ENCODE measurements at places on chromosomes 12 and 14.

DNA sequence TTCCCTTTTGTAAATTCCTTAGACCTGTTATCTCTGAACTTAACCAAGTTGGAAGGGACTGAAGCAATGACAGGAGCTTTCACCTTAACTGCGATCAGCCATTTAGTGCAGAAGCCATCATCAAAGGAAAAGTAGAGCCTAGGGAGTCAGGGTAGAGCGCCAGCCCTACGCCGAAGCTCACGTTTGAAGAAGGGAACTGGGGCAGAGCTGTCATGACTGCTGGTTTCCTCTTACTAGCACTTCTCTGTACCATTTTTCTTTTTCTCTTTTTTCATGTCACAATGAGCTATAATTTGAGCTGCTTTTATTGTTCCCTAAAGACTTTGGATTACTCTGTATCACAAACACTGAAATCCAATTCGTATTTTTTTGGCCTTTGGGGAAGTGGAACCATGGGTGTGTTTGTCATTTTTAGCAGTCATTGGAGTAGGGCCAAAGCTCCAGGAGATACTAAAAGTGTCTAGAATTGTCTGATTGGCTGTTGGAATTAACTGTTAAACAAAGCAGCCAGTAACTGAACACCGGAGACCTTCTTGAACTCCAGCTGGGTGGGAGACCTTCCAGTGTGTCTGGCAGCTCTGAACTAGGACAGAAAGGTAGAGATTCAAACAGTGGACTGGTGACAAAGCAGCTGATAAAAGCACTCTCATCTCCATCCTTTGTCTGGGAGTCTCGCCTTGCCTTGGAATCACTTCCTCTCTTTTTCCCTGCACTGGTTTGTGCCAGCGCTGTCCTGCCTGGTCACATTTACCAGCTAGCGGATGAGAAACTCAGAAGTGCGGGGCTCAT, 9.1 kb downstream of the MTRFR start:
- DNase-seq, result peak; percentile 44

DNA sequence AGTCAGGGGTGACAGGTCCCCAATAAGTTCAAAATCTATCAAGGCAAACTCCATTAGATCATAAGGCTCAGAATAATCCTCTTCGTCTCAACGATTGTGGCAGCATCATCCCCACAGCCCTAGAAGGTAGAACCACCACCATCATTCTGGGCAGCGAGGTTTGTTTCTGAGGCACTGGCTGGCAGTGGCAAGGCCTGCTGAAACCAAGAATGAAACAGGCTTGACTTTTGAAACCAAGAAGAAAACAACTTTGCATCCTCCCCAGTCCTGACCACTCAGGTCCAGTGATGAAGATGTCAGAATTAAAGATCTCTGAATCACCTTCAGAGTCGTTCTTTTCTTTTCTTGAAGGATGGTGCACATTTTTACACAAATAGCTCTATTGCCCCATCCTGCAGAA, 152.6 kb upstream of the SYT1 start:
- no peak for DNase-seq

DNA sequence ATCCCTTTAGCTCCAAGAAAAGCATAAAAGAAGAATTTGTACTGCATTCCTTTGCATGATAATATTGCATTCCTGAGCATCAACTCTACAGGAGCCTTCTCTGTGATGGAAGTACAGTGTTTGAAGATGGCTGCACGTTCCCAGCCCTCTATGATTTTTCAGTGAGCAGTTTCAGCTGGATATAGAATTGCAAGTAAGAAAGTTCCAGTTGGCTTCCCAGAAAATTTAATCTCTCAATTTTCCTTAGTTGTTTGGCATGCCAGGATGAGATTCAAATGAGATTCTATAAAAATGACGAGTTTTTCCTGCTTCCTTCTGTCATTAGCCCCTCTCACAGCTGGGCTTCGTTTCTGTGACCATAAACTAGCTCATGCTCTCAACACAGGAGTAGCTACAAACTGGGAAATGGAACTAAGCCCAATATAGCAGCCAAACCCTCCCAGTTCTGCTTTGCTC, 109.9 kb downstream of the TTC8 start:
- no peak for DNase-seq

DNA sequence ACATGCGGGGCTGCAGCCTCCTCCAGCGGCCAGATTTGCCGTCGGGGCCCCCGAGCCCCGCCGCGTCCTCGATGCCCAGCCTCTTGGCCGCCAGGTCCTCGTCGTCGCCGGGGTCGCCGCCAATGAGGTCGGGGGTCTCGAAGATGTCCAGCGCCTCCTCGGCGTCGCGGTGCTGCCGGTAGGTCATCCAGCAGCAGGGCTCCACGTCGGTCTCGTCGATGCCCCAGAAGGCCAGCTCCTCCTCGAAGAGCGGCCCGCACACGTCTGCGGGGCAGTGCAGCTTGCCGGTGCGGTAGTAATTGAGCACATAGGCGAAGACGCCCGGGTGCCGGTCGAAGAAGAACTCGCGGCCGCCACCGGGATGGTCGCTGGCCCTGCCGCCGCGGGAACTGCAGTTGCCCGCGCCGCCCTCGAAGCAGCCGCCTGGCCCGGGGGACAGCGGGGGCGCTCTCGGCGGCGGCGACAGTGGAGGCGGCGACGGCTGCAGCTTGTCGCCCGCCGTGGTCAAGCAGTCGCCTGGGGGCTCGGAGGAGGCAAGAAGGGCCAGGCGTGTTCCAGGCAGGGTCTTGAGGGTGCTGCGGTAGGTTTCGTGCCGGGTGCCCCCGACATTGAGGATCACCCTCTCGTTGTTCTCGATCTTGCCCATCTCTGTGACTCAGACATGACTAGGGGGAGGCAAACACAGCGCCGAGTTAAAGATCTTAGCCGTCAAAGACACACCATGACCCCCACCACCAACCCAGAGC, 2.1 kb downstream of the KCNC2 start:
- no peak for DNase-seq

DNA sequence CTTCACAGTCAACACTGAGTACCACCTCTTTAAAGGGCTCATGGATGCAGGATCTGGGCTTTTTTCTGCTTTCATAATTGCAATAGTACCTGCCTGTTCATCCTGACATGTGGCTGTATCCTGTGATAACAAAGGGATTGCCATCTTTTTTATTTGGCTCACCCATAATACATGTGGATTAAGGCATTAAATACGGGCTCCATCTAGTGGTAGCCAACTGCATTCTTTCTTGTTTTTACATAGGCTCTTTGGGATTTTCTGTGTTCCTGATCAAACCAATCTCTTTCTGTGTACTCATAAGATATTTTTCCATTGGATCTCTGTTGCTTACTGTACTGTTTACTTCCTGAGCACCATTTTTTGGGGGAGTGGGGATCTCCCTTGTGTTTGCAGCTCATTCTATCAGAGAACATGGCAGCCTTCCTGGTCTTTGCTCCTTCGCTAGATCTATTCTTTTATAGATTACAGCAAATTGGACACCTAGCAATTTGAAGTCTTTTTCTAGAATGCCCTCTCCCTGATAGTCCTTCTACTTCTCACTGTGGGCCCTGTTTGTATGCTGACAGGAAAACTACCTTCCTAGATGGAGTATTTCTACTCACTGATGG, 723.4 kb upstream of the MDGA2 start:
- no peak for DNase-seq

DNA sequence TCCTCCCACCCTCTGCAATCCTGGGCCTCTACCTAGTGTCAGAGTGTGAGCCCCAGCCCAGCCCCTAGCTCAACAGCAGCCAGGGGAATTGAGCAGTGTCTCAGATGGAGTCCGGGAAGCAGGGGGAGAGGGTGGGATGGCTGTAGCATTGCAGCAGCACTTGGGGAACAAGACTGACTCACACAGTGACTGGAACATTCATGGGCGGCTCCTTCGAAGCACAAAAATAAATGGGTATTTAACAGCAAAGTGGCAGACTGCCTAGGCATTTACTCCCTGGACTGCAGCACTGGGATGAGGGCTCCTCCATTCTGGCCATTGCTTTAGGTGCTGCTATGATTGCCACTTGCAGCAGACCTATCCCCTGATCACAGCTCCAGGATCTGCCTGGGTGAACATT, 46.0 kb upstream of the STK38L start:
- DNase-seq, result no peak

- DNase-seq, result no peak
Measured at GRCh38 chr12:47734725-47735480, 9.6 kb upstream of the ENDOU start.

All from activated CD8-positive, alpha-beta memory T cell treated with anti-CD3 and anti-CD28 coated beads for 24 hours (primary cell).